Pulmonary artery endothelial cell (primary cell): ENCODE measurements at places on chromosomes 1 and 21.

GRCh38 chr1:243411472-243411871 is 155.6 kb downstream of the SDCCAG8 start:
- DNase-seq: no peak

DNA sequence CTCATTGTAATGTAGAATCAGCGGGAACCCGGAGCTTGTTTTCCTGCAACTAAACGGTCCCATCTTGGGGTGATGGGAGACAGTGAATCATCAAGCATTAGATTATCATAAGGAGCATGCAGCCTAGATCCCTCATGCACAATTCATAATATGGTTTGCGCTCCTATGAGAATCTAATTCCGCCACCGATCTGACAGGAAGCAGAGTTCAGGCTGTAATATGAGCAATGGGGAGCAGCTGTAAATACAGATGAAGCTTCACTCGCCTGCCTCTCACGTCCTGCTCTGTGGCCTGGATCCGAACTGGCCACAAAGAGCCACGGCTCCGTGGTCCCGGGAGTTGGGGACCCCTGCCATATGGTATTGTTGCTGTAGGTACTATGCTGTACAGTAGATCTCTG is 1.6 kb downstream of the IFI44 start:
- no peak for DNase-seq

DNA sequence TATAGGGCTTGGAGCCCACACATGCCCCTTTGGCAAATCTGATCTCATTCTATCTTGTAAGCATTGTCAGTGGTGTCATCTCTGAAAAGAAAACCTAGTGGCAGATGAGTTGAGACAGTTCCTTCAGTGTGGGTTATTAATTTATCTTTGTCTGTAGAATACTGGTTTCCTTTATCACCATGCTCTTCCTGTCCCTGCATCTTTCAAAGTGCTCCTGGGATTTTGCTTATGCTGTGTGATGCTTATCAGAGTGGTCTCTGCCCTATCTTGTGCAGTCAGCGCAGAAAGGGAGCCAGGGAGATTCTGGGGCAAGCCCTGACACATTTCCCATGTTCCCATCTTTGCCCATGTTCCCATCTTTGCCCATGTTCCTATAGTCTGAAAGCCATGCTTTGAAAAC is 402.9 kb downstream of the RWDD3 start:
- no peak for DNase-seq

DNA sequence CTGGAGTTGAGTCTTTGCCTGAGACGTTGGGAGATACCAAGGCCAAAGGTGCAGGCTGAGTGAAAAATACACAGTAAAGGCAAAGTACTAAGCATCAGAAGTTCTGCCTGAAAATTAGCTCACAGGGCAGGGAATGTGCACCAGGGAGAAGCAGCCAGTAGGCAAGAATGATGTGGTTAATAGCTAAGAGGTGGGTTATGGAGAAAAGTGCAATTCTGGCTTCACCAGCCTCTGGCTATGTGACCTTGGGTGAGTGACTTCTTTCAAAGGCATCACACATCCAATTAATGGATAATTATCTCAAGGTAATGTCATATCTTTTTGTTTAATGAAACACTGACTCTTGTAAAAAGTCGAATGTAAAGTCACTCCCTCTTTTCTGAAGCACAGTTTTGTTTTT is 230.7 kb upstream of the FGGY start:
- DNase-seq: no peak

GRCh38 chr1:1285611-1286311 is 5.5 kb downstream of the SCNN1D start:
- no peak for DNase-seq

DNA sequence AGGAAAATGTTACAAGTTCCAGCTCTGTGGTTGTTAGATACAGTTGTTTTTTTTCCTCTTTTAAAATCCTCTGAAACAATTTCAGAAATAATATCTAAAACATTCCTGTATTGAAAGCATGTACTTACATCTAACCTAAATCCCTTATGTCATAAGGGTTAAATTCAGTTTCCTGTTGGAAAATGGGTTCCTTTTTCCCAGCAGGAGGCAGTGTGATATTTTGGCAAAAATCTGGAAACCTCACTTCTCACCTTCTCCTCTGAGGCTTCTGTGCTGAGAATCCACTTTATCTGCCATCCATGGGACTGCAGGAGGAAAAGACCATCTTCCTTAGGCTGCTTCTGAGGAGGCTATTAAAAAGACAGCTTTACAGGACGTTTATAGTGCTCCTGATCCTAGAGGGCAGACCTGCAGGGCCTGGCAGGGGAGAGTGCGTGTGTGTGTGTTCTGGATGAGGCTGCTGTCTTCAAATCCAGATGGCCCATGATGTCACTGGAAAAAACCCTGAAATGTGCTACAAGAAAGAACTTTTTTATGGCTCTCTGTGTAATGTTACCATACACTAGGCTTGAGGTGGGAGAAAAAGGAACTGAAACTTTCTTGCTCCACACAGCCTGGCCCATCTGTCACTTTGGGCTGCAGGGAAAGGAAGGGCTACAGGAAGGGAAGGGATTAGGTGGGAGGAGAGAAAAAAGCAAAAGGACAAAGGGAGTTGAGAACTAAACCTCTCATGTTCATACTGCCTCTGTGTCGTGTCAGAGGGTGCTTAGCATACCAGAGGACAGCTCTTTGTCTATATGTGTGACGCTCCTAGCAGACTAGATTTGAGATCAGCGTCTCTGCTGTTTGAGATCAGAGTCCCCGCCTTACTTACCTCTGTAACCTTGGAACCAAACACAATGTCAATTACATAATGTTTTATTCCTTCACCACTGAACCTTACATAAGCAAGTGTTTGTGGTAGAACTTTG is 379.2 kb upstream of the SPAG17 start:
- no peak for DNase-seq

DNA sequence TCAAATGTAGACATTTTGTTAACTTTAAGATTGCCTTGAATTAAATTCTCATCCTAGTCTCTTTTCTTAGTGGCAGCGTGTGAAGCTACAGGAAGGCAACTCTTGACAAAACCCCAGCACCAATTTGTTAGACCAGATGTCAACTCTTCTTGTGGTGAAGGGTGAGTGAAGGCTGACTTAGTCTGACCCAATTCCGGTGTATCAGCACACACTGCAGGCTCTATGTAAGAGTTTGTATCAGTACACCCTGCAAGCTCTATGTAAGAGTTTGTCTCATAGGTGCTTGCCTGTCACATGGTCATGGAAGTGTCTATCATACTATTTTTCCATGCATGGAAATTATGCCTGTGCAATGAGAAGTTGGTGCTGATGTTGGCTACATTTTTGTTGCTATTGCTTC is 16.8 kb downstream of the CR2 start:
- DNase-seq: no peak

- DNase-seq: no peak
These were observed 465.2 kb downstream of the AJAP1 start for GRCh38 chr1:5119366-5120234.

DNA sequence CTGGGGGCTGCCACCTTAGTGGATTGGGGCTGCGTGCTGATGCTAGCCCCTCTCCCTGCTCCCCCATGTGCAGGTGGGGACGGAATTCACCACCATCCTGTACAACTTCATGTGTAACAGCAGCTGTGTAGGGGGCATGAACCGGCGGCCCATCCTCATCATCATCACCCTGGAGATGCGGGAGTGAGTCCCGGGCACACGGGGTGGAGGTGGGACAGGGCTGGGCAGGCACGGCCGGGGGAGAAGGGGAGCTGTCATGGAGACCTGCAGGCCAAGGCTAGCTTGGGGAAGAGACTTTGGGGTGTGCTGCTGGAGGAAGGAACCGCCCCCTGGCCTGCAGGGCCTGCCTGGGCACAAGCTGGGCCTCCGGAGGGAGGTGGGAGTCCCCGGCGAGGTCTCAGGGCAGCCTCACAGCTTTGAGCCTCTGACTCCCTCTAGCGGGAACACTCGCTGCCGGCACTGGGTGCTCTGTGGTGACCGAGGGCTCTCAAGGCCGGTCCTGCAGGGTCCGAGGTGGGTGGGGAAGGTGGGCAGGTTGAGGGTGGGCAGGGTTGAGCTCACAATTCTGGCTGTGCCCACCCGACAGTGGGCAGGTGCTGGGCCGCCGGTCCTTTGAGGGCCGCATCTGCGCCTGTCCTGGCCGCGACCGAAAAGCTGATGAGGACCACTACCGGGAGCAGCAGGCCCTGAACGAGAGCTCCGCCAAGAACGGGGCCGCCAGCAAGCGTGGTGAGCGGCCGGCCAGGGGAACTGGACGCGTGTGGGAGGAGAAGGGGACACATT is 25.0 kb upstream of the CCDC27 start:
- DNase-seq: no peak

- no peak for DNase-seq
These were observed 68.0 kb upstream of the PTCH2 start for GRCh38 chr1:44911026-44911425.

GRCh38 chr1:8382608-8383505 is 64.9 kb downstream of the SLC45A1 start:
- DNase-seq: no peak

DNA sequence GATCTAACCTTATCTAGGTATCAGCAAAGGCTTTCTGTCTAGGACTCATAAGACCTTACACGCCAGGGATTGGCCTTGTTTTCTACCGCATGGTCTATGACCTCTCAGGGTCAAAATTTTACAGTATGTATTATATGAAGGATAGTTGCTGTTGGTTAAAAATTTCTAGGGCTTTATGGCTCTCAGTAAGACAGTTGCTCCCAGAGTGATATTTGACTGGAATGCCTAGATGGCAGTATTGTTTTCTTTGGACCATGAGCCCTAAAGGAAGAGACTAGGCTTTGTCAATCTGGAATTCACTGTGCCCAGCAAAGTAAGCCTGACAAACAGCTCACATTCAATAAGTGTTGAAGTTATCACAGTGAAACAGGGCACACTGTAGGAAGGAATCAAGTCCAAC is 37.6 kb downstream of the C1orf87 start:
- DNase-seq: no peak

- no peak for DNase-seq
These were observed 141.3 kb upstream of the WNT4 start for GRCh38 chr1:22284236-22284635.

- no peak for DNase-seq
These were observed 214.6 kb downstream of the DUSP10 start for GRCh38 chr1:221527302-221527701.

DNA sequence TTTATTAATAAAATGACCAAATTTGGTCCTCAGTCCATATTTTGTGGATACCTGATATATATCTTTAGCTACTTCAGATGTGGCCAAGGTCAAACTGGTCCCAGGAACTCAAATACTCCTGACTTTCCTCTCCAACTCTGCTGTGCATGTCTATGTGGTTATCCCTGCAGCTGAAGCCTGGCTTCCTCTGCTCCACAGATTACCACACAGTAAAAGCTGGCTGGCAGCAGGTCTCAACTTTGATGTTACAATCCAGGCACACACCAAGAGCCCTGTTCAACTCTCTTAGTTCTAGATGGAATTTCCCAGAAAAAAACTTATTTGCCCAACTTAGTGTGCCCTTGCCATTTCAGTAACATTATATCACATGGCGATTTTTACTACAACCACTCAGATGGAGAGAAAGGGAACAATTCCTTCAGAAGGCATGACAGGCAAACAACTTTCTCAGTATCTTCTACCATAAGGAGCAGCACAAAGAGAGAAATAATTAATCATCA is 479.5 kb downstream of the PLPP3 start:
- no peak for DNase-seq

GRCh38 chr1:222387007-222387814 is 160.7 kb downstream of the HHIPL2 start:
- DNase-seq: no peak

DNA sequence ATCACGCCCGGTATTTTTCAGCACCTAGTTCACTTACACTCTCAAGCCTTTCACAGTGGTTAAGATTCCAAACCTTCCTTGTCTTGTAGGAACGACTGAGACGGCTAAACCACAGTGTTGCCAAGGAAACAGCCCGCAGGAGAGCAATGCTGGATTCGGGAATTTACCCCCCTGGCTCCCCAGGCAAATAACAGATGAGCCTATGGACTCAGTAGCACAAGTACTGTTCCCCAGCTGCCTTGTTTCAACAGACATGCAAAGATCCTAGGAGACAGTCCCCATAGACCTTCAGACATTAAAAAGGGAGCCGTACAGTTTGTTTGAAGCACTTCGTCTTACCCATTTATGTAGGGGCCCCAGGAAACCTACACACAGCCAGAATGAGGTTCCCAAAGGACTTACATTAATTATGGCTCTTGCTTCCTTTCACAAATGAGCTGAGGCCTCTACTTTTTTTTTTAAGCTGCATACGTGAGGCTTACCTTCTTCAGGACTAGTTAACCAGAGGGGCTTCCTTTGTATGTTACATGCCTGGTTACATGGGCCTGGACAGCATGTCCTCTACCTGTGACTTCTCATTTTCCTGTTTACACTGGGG is 2.7 kb downstream of the SNAPIN start:
- DNase-seq: no peak
